ENCODE measurements at places on chromosomes 12 and 14.
A peak's percentile ranks its signal among the peaks of the same experiment; 100 is the strongest.

DNA sequence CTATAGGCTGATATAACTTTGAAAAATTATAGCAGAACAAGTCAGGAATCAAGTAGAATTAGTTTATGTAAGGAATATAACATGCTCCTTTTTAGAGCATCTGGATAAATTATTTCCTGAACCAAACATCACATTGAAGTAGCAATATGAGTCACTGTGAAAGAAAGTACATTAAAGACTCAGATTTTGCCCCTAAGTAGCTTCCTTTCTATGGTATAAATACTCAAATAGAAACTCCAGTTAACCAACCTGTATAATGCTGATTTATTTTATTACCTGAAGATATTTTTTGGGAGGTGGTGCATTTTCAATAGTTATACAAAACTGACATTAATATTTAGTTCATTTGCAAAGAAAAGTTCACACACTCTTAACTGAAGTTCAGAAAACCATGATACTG lies 312.1 kb downstream of the ITPR2 start:
- no peak for DNase-seq

DNA sequence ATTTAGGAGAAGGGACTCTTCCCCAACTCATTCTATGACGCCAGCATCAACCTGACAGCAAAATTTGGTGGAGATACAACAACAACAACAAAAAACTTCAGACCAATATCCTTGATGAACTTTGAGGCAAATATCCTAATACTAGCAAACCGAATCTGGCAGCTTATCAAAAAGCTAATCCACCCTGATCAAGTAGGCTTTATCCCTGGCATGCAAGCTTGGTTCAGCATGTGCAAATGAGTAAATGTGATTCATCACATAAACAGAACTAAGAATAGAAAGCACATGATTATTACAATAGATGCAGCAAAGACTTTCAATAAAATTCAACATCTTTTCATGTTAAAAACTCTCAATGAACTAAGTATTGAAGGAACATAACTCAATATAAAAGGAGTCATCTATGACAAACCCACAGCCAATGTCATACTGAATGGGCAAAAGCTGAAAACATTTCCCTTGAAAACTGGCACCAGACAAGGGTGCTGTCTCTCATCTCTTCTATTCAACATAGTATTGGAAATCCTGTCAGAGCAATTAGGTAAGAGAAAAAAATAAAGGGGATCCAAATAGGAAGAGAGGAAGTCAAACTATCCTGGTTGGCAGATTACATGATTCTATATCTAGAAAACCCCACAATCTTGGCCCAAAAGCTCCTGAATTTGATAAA lies 233.3 kb downstream of the CCDC59 start:
- no peak for DNase-seq

DNA sequence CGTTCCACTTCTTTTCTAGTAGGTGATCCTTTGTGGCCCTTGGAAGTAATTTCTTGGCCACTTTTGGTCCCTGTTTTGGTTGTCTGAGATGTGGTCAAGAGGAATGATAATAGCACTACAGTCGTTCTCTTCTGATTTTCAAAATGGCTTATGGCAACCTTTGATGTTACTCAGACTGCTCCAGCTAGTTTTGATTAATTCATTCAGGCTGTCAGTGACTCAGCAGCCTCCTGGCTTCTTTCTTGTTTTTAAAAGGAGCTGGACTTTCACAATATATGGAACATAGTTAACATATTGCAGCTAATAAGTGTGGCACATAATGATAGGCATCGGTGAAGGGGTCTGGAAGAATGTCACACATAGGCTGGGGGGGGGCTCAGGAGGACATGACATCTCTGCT lies 47.3 kb downstream of the WDR20 start:
- DNase-seq = no peak

DNA sequence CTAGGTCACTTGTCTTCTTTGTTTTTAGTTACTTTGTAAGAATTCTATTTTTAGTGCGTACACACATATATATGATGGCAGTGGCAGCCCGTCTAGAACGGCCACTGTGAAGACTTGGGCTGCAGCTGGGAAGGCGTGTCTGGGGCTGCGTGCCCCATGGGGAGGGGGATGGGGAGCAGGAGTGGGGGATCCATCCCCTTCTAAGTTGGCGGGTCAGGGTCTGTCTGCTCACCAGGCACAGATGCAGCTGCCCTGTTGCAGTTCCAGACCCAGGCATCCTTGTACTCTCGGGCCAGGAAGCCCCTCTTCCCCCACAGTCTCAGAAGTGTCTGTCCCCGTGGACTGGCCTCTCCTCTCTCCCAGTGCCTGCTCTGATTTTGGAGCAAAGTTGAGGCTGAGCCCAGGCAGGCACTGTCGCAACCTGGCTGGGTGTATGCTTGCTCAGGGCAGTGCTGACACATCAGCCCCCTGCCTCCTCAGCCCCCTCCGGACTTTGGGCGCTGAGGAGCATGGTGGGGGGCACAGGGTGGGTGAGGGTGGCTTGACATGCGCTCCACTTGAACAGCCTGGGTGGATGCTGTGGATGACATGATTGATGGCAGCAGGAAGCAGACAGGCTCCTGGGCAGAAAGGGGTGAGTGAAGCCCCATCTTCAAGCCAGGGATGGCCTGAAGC lies 271.2 kb upstream of the NAV3 start:
- DNase-seq = no peak

- DNase-seq = no peak
Observed at GRCh38 chr12:19485240-19485639, 45.9 kb downstream of the AEBP2 start.

- no peak for DNase-seq
Observed at GRCh38 chr12:12180575-12180974, 86.3 kb downstream of the LRP6 start.

GRCh38 chr12:73221836-73222235 lies 949.7 kb downstream of the TRHDE start:
- DNase-seq = no peak

GRCh38 chr12:24062642-24063245 lies 113.3 kb upstream of the SOX5 start:
- DNase-seq = no peak

DNA sequence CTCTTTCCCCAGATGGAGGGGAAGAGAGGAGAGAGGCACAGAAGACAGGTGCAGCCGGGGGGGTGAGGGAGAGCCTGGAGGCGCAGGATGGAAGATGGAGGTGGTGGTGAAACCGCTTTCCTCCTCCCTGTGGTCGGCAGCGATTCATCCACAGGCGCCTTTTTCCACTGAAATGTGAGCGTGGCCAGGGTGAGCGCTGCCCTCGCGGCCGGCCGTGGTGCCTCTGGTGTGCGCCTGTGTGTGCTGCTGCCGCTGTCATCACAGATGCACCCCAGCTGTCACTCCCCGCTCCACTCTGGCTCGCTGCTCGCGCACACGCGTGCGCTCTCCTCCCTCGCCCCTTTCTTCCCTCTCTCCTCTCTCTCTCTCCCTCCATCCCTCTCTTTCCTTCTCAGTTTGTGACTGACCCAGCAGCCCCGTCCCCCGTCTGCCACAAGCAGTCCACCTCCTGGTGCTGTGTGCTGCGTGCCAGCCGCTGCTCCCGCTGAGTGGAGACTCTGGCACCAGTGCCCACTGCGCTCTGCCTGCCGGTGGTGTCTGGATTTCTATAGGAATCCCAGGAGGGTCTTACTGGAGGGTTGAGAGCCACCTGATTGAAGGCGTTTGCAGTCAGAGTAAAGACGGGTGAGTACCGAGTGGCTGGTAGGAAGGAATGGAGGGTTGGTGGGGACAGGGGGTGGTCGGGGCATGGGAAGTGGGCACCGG lies at the start of gene LRTM2:
Gene LRTM2, plus strand, starts transcription at position 375 of the 705 bp plus-strand sequence. CDS start 7,584 bp downstream, outside the sequence.
- DNase-seq = no peak

- DNase-seq = no peak
Observed at GRCh38 chr12:79255288-79255687, 390.7 kb downstream of the SYT1 start.

DNA sequence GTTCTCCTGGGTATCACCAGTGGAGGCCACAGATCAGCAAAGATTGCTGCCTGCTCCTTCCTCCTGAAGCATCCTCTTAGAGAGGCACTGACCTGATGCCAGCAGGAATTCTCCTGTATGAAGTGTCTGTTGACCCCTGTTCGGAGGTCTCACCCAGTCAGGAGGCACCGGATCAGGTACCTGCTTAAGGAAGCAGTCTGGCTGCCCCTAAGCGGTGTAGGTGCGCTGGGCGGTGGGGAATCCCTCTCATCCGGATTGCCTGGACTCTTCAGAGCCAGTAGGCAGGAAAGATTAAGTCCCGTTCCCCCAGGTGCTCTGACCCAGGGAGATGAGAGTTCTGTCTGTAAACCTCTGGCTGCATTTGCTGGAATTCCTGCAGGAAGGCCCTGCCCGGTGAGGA lies 455.2 kb downstream of the CCDC91 start:
- no peak for DNase-seq

DNA sequence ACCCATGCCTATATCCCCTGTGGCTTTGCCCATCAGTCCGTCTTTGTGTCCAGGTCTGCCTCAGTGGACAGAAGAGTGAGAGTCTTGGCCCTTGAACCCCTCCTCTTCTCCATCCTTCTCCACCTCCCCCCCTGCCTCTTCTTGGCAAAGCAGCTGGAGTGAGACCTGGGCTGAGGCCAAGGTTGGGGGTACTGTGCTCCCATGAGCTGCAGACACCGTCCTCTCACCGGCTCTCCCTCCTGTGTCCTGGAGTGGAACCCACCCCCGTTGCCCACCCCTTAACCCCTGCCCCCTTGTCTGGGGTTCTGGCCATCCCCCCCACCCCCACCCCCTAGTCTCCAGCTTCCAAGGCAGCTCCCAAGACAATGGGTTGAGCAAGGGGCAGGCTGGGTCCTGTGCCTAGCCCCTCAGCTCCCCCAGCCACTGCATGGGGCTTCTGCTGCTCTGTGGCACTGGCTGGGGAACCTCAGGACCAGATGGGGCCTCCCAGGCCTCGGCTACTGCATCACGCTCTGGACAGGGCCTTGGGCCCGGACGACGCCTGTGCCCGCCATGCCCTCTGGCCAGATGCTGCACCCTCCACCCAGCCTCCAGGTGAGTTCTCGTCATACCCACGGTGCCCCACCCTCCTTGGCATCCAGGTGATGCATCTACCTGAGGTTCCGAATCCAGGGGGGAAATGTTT lies 35.7 kb downstream of the RTL1 start:
- no peak for DNase-seq

- no peak for DNase-seq
Observed at GRCh38 chr12:65632131-65632855, 192.0 kb upstream of the HMGA2 start.

DNA sequence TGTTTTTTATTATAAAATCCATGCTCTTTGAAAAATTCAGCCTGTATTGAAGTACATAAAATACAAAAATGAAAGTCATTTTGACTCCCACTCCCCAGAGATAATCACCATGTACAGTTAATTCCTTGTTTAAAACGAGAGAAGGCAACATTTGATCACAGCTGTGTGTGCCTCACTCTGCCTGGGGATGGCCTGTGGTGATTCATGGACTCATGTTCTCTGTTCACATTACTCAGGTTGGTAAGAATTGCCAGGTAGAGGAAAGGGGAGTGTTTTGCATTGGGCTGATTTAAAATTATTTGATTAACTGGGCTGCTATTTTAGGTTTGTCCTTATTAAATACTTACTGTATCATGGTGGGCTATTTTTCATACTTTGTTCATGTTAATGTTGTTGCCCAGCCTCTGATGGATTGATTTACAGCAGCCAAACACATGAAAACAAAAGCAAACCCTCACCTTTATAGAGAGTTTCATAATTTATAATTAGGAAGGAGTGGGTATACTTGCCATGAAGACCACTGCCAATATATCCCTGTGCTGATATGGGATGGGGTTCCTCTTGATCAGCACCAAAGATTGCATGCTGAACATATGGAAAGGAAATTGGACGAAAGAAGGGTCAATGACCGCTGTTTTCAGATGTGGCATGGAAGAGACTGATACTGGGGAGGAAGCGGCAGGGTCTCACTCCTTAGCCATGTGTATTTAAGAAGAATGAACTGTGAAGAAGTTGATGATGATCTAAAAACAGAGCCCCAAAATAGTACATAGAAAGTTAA lies 3.0 kb downstream of the ZBTB1 start:
- no peak for DNase-seq

DNA sequence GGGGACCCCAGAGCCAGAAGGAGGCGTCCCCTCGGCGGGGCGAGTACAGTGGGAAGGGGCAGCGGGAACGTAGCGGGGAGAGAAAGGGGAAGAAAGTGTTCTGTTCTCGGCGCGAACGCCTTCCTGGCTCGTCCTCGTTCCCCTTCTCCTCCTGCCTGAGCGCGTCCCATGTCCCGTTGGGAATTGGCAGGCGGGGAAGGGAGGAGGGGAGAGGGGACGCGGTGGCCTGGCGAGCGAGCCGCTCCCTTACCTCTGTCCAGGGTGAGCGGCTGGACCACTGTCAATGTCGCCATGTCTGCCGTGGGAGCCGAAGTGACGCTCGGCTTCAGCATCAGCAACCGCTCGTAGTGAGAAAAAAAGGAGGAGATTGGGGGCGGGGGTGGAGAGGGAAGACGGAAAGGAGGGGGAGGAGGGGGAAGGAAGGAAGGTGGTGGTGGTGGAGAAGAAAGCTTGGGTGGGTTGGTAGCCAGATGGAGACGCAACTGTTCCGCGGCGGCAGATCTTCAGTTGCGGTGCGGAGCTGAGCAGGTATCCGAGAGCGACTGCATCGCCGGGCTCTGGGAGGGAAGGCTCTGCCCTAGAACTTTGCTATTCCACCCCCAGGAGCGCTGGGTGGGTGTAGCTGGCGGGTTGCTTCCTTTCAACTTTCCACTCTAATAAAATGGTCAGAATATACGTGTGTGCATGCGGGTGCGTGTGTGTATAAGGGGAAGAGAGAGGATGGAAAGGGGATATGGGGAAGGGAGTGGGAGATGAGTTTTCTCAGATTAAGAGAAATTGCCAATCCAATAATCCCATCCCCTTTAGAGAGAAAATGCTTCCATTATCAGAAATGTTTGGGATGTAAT lies at the start of gene LIN7A:
Gene LIN7A, minus strand, starts transcription at position 544 of the 848 bp plus-strand sequence. Its CDS starts 212 bp downstream, at position 332.
- peak; percentile 31 for DNase-seq

DNA sequence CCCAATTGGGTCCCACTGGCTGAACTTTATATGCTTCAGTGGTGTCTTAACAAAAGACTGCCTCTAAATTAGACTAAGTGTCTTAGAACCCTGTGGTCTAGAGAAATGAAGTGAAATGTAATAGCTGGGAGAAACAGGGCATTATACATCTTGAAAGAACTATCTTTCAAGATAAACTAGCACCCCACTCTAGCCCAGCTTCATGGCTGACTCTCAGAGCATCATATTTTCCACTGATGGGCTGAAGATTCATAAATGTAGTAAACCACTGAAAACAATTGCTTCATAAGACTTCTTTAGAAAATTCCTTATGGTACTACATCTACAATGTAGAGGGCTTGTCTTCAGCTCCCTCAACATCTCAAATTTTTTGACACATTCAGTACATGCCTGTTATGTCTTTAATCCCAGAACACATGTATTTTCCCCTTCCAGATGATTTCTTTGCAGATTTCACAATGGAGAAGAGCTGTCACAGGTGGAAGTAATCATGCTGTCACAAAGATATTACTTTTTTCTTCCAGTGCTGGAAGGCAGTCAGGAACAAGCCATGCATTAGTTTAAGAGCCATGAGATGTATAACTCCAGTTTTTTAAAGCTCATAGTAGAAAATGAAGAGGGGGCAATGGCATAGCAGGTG lies 48.5 kb downstream of the IFNG-AS1 start:
- no peak for DNase-seq
